ENCODE measurements at places on chromosomes 6 and 20.

DNA sequence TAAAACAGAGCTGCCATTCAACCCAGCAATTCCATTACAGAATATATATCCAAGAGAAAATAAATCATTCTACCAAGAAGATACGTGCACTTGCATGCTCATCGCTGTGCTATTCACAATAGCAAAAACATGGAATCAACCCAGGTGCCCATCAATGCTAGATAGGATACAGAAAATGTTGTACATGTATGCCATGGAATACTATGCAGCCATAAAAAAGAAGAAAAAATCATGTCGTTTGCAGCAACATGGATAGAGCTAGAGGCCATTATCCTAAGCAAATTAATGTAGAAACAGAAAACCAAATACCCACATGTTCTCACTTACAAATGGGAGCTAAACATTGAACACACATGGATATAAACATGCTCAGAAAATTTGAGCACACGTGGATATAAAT, 633.1 kb upstream of the CITED2 start:
- no peak for DNase-seq

DNA sequence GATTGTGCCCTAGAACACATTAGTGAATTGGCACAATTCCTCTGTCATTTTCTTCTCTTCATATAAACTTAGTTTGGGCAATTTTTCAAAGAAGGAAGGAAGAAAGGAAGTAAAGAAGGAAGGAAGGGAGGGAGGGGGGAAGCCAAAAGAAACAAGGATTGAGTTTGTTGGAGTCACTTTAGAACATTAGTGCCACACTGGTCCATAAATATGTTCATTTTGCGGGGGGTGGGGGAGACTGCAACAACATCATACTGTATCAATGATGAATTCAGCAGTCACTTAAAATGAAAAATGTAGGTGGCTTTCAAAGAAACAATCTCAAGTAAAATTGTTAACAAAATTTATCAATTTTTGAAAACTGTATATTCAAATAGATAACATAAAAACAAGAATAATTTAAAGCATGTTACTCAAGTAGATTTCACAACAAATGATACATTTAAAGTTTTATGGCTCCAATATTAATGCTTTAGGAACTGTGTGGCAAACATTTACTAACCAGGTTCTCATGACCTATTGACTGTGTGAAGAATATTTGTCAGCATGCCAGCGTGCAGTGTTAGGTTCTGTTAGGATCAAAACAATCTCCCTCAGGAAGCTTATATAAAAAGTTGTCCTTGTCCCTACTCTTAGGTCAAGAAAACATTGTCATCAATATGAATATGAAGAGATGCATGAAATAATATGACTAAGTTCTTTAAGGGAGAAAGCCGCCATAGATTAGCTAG, 208.1 kb upstream of the AGPAT4 start:
- no peak for DNase-seq

DNA sequence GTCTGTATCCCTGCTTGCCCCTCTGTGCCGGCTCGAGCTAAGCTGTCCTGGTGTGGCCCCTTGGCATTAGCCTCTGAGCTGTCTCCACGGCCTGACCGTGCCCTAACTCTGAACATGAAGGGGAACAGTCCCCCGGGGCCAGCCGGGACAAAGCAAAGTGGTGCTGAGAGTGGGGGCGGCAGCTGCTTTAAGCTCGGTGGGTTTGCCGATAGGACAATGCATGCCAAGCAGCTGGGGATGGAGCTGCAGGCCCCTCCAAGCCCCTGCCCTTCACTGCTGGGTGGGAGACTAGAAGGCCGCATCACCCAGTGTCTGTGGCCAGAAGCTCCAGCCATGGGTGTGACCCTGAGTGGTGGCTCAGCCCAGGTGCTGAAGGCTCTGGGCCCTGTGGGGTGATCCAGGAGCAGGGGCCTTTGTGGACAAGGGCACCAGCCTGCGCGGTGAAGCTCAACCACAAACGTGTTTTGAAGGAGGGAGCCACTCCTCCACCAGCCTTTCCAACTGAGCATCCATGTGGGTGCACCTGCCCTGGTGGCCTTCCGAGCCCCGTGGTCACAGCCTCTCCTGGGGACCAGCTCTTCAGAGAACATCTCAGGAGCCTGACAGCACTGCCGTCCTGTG, 242.5 kb downstream of the ERMARD start:
- no peak for DNase-seq

- no peak for DNase-seq
Measured at GRCh38 chr6:14380086-14380820, 262.7 kb downstream of the CD83 start.

DNA sequence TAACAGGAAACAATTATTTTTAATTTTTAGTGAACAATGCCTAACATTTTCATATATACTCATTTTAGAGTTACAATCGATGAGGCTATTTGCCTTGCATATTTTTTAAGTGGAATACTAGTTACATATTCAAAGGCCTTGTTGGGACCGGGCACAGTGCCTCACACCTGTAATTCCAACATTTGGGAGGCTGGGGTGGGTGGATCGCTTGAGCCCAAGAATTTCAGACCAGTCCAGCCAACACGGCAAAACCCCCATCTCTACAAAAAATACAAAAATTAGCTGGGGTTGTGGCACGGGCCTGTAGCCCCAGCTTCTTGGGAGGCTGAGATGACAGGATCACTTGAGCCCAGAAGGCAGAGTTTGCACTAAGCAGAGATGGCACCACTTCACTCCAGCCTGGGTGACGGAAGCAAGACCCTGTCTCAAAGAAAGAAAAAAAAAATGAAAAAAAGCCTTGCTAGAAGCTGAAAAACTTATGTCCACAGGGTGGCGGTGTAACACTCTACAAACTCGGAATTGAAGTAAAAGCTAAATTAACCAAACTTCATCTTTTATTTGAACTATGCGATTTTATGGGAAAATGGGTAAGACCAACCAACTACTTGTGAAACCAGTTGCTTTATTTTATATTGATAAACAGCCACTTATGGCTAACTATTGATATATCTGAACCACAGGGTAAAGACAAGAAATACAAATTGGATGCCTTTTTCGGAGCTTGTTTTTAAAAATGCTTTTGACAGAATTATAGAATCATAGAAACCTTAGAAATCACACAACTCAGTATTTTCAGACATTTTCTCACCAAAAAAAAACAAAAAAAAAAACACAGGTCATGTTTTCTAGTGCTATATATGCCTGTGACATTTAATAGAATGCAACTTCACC, 24.1 kb upstream of the ROS1 start:
- DNase-seq: no peak

GRCh38 chr6:160347259-160348222, 637 bp upstream of the SLC22A3 start:
- DNase-seq: no peak

DNA sequence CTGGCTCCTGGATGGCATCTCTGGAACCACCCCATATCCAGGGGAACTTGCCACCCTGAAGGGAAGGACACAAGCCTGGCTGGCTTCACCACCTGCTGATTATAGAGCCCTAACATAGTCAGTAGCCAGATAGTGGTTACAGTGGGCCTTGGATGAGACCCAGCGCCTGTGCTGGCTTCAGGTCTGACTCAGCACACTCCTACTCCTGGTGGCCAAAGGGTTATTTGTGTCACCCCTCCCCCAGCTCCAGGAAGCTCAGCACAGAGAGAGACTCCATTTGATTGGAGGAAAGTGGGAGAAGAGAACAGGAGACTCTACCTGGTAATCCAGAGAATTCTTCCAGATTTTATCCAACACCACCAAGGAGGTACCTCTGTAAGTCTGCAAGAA, 12.8 kb downstream of the SNX14 start:
- DNase-seq: no peak

DNA sequence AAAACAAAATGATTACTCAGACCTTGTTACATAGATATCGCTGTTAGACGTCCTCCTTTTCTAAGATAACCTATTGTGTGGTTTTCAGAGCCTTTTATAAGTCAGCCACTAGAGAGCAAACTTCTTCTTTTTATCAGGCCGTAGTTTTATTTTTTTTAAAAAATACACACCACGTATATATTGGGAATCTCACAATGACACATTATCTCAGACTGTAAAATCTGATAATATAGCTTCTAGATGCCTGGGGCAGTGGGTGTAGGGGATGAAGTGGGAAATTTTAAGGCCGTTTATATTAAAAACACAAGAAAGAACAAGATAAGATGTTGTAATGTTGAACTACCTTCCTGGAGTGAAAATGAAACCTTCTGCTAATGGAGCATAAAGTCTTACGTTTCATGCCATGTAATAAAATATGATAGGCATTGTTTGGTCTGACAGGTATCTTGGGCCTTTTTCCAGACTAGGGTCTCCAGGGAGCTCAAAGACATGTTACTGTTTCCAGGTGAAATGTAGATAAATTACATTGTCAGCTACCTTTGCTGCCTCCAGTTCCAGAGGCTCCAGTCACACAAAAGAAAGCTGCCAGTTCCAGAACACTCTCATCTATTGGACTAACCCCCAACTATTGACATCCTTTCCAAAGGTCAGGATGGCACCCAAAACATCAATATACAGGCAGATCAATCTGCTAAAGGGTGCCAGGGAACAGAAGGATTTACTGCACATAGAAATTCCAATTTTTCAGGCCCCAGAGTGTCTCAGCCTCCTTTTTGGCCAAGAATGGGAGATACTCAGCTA, 130.2 kb upstream of the AKIRIN2 start:
- no peak for DNase-seq

DNA sequence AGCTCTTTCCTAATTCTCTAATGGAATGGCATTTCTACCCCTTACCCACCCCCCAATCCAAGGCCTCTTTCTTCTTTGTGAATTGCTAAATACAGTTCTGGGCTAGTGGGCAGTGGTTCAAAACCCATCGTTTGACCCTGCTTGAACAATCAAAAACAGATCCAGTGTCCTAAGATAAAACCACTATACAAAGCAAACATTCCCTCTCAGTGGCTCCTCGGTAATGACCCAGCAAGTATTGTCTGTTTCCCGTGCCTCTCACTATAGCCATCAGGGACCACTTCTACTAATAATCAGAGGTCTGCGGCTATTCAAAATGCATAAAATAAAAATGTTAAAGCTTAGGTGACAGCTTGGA, 143.5 kb upstream of the AKAP12 start:
- no peak for DNase-seq

DNA sequence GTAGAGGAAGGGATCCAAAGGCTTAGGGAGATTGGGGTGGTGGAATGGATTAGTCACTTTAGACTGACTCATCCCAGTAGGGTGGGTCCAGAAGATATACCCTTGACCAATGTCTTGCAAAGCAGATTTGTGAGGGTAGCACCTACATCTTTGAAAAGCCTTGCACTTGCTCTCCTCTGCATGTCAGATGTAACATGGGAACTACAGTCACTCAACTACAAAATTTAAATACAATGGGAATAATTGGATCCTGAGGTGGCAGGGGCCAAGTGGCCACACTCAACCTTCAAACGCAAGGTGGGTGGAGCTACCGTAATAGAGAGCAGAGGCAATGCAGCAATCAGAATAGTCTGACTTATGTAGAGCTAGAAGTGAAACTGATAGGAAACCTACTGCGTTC, 71.2 kb downstream of the ME1 start:
- no peak for DNase-seq

DNA sequence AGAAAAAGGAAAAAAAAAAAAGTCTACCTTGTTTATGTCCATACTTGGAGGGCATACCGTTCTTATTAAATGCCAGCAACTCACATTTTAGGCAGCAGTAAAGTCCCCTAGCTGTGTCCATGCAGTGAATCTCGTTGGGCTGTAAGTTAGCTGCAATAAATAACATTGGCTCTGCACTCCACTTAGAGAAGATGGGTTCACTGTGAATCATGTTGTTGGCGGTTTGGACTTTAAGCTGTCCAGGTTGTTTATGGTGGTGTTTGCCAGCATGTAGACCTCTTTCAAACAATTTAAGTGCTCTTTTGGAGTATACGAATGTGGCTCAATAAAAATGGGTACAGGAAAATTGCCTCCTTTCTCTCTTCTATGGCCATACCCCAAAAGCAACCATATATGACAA, 127.4 kb downstream of the ZNF217 start:
- no peak for DNase-seq

- DNase-seq: peak; percentile 37
Measured at GRCh38 chr6:35139924-35140638, 1.1 kb downstream of the TCP11 start.

DNA sequence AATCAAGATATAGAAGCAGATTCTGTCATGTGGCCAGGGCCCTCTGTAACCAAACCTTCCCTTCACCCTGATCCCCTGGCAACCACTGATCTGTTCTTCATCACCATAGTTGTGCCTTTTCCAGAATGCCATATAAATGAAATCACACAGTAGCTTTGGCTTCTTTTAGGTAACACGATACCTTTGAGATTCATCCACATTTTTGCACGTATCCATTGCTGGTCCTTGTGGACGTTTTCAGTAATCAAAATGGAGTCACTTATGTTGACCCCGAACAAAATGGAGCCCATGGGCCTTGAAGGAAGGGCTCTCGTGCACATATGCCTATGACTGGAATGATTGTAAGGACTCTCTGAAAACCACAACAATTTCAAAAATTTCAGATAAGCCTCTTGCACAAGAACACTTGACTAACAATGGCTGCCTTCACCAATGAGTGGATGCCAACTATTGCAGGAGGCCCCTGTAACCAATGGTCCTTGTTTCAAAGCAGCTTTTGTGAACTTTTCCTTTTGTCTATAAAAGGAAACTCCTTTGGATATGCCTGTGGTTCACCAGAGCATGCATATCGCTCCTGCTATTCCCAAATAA, 84.3 kb upstream of the RALY start:
- no peak for DNase-seq

GRCh38 chr20:14198416-14198815, 139.0 kb downstream of the FLRT3 start:
- no peak for DNase-seq

- no peak for DNase-seq
Measured at GRCh38 chr6:106747139-106747538, 117.8 kb downstream of the QRSL1 start.

DNA sequence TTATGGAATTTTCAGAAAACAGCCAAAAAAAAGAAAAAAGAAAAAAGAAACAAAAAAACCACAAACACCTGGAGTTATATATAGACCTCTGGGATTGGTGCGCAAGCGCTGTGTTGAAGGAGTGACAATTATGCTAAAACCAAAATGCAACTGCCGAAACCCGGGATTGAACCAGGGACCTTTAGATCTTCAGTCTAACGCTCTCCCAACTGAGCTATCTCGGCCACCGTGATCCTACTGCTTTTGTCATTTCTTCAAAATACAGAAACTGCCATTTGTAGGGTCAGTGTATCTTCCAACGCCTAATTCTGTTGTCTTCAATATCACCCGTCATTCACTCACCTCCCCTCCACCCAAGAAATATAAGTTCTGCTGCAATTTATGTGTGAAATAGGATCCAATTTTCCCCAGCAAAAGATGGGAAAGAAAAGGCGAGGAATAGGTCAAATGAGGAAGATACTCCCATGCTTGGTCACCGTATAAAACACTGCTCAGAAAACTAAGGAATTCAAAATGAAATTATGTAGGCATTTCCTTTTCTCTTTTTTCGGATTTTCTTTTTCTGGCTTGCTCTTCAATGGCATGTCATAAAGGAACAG, 116.0 kb downstream of the TRIM27 start:
- DNase-seq: peak; percentile 79

All from KG1 (cell line).